Astrocyte (in vitro differentiated cells and primary cell): ENCODE measurements at places on chromosomes 3 and 15.

DNA sequence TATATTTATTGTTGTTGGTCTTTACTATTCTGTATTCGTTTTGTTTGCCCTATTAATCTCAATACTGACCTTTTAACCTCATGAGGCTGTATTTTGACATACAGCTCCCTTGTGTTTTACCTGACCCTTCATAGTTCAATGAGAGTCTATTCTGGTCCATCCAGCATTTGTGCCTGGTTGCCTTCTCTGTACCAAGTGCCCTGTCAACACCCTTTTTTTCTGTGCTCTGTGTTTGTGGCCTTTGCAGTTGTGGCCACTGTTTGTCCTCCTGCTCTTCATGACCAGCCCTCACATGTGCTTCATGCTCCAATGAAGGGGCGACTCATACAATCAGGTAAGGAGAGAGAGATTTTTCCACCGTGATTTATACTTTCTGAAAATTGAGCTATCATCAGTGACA lies 368.2 kb downstream of the IL20RB start:
- H3K4me3 ChIP-seq, result no peak overlapping the region
- no peak for DNase-seq
- H3K4me1 ChIP-seq, result no peaks in the 10 kb centered on the region
- H3K27ac ChIP-seq, result no peak overlapping the region
- no peaks in the 10 kb centered on the region for H3K36me3 ChIP-seq
- no peaks in the 10 kb centered on the region for H3K27me3 ChIP-seq

- H3K27me3 ChIP-seq, result peaks cover 25% of the 10 kb centered on the region
- peaks cover 10% of the 10 kb centered on the region for H3K4me1 ChIP-seq
- peak; percentile 49 for DNase-seq
- H3K36me3 ChIP-seq, result no peaks in the 10 kb centered on the region
- H3K27ac ChIP-seq, result no peak overlapping the region
Observed at GRCh38 chr3:10757021-10757820, 58.8 kb upstream of the SLC6A11 start.

DNA sequence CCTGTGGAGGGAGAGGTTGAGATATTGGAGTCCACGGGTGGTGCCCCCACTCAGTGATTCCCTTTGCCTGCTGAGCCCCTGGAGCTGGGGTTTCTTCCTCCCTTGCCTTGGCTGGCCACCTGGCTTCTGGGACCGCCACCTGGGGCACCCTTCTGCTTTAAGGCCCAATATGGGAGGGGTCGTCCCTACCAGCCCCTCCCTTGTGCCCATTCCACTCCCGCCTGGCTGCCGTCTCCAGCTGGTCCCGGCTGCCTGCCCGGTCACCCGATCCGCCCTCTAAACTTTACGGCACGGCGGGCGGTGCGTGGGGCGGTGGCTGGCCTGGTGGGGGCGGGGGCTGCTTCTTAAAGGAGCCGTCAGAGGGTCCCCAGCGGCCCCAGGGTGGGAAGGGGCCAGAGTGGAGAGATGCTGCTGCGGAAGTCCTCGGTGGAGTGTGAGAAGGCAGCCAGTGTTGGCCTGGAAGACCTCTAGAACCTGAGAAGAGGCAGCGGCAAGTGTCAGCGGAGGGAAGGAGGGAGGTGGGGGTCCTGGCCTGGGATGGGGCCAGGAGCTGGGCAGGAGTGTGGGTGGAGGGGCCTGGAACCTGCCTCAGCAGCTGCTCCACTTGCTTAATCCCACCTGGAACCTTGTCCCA lies 1.6 kb upstream of the SEMA3B start:
- no peak for DNase-seq
- no peak overlapping the region for H3K27ac ChIP-seq
- no peaks in the 10 kb centered on the region for H3K36me3 ChIP-seq

DNA sequence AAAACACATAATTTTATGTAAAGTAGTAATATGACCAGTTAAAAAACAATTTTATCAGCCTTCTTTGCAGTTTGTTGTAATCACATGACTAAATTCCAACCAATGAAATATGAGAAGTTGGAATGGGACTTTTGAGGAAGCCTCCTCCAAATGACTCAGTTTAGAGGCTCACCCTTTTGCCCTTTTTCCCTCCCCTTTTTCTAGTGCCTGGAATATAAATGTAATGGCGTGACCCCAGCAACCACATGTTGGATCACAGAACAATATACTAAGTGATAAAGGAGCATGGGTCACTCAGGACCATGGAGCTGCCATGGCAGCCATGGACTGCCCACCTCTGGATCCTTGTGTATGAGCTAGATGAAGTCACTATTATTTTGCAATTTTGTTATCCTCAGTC lies 48.8 kb upstream of the HEG1 start:
- peaks cover 22% of the 10 kb centered on the region for H3K4me1 ChIP-seq
- no peaks in the 10 kb centered on the region for H3K36me3 ChIP-seq
- no peak overlapping the region for H3K27ac ChIP-seq
- H3K27me3 ChIP-seq, result no peaks in the 10 kb centered on the region
- no peak overlapping the region for H3K4me3 ChIP-seq

GRCh38 chr3:186152889-186153292 lies 44.0 kb upstream of the ETV5 start:
- H3K4me3 ChIP-seq, result no peak overlapping the region
- H3K27me3 ChIP-seq, result peaks cover 5% of the 10 kb centered on the region
